ENCODE measurements at places on chromosomes 6 and 20. TPM values are rescaled to one million over a fixed set of nuclear protein-coding genes. Genes with fewer than 3 reads are reported as not detected.

E2F1 gene
- total RNA-seq: 21.2 TPM

PRR18 gene
- total RNA-seq: 0.12 TPM

SLA2 gene
- 0.11 TPM for total RNA-seq

RAD21L1 gene
- total RNA-seq: 0.33 TPM

GRCh38 chr20:57078116-57078515, 188.3 kb downstream of the BMP7 start:
- H3K36me3 ChIP-seq: no peaks in the 10 kb centered on the region
- no peaks in the 10 kb centered on the region for H3K4me1 ChIP-seq
- no peak for DNase-seq

DNA sequence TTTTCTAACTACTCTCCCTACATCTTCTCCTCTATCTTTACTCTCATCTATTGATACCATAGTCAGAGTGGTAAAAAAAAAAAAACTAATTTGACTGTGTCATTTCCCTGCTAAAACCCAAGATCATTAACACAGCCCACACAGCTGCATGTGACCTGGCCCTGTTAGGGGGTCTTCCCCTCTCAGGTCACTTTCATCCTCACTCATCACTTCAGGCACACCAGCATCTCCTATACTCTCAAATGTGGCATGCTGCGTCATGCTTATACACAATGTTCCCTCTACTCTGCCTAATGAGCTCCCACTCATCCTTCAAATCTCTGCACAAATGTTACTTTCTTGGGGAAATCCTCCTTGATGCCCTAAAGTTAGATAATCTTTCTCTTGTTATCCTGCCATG, 86.8 kb downstream of the CDK19 start:
- no peak overlapping the region for H3K27ac ChIP-seq
- H3K4me1 ChIP-seq: no peaks in the 10 kb centered on the region
- no peaks in the 10 kb centered on the region for H3K36me3 ChIP-seq
- no peak for DNase-seq

- H3K36me3 ChIP-seq: no peaks in the 10 kb centered on the region
- no peak overlapping the region for H3K27ac ChIP-seq
- no peaks in the 10 kb centered on the region for H3K27me3 ChIP-seq
- no peaks in the 10 kb centered on the region for H3K4me1 ChIP-seq
- H3K4me3 ChIP-seq: no peak overlapping the region
- DNase-seq: no peak
These were observed 83.2 kb upstream of the TBX18 start for GRCh38 chr6:84847390-84848160.

- H3K4me1 ChIP-seq: peaks cover 5% of the 10 kb centered on the region
- DNase-seq: no peak
- no peaks in the 10 kb centered on the region for H3K36me3 ChIP-seq
- H3K27me3 ChIP-seq: no peaks in the 10 kb centered on the region
- H3K4me3 ChIP-seq: no peak overlapping the region
- H3K27ac ChIP-seq: no peak overlapping the region
These were observed 79.0 kb upstream of the ZNF217 start for GRCh38 chr20:53672484-53673129.

- no peaks in the 10 kb centered on the region for H3K27me3 ChIP-seq
- no peak for DNase-seq
- H3K4me3 ChIP-seq: no peak overlapping the region
- peaks cover 17% of the 10 kb centered on the region for H3K4me1 ChIP-seq
- no peak overlapping the region for H3K27ac ChIP-seq
These were observed 3.7 kb downstream of the FBXO5 start for GRCh38 chr6:152979116-152979515.

DNA sequence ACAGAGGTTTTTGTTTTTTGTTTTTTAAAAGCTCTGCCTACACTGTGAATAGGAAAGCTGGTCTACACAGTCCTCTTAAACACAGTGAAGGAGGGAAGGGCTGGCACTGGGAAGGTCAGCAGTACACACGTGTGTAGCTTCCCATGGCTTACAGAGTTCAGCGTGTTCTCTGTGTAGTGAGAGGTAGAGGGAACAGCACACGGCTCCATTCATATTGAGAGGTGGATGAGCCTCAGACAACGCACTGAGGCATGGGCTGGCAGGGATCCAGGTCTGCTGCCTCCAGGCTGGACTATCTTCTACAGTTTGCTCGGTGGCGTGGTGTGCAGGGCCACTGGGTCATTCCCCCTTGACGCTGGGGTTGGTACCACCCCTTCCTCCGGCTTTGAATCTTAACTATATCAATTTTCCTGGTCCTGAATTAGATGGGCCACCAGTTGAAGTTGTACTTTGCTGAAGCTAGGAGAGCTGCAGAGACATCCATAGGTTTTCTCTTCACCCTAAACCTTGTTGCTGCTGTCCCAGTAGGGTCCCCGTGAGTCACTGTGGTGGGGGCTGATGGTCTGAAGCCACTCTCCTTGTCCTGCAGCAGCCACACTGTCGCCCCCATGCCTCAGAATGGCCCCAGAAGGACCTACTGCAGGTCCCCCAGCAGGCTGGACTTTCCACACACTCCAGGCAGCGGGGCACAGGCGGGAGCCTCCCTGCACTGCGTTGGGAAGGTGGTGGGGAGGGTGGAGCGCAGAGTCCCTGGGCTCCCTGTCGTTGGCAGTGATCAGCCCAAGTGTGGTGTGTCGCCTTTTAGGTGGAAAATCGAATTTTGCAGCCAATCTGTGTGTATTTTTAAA, 2.0 kb downstream of the ARFGAP1 start:
- peaks cover 16% of the 10 kb centered on the region for H3K36me3 ChIP-seq
- H3K27me3 ChIP-seq: no peaks in the 10 kb centered on the region
- no peak for DNase-seq
- H3K4me3 ChIP-seq: no peak overlapping the region
- H3K27ac ChIP-seq: no peak overlapping the region
- H3K4me1 ChIP-seq: peaks cover 7% of the 10 kb centered on the region

All from cardiac muscle cell (in vitro differentiated cells and primary cell).